Skin of body (tissue), 3 donors: ENCODE measurements at places on chromosomes 5 and 9. TPM values are rescaled to one million over a fixed set of nuclear protein-coding genes. Genes with fewer than 3 reads are reported as not detected.
A peak's percentile ranks its signal among the peaks of the same experiment; 100 is the strongest.

GRCh38 chr9:127166651-127167524 lies 44.5 kb upstream of the ANGPTL2 start:
- no peak for DNase-seq

DNA sequence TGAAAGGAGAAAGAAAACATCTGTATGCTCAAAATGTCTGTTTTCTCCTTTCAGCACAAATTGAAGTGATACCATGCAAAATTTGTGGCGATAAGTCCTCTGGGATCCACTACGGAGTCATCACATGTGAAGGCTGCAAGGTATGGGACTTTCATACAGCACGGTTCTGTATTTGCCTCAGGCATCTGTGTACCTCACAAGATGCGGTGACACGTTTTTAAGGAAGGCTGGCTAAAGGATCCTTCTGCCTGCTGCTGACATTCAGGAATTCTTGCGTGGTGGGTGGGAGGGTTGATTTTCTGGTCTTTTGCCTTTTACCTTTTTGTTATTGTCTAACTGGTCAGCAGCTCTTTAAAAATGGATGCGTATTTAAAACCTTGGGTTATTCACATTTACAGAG lies 133.1 kb downstream of the RORB start:
- DNase-seq = no peak

GRCh38 chr9:127832248-127832647 lies 22.2 kb downstream of the ENG start:
- no peak for DNase-seq

- DNase-seq = no peak
Observed at GRCh38 chr5:76500633-76501393, 97.7 kb downstream of the IQGAP2 start.

- DNase-seq = peak; percentile 23
Observed at GRCh38 chr9:128191406-128192046, at the start of gene CIZ1. CIZ1 (minus strand) TSS chr9:128191572; CDS start chr9:128190857, 715 bp downstream.

DNA sequence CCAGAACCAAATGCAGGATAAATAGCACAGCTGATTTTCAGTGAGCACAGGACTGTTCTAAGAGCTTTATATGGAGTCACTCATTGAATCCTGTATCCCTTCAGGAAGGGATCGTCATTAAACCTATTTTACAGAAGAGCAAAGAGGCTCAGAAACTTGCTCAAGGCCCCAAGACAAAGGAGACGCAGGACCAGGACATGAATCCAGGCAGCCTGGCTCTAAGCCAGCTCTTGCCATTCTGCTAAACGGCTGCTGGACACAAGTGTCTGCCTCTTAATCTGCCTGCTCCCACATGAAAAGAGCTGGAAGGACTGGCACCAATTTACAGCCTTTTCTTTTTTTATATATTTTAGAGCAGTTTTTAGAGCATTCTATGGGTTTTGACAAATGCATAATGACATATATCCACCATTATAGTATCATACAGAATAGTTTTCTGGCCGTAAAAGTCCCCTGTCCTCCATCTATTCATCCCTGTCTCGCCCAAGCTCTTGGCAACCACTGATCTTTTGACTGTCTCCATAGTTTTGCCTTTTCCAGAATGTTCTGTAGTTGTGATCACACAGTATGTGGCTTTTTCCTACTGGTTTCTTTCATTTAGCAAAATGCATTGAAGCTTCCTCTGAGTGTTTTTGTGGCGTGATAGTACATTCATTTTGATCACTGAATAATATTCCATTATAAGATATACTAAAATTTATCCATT lies 37.5 kb downstream of the RETREG1 start:
- DNase-seq = no peak

DNA sequence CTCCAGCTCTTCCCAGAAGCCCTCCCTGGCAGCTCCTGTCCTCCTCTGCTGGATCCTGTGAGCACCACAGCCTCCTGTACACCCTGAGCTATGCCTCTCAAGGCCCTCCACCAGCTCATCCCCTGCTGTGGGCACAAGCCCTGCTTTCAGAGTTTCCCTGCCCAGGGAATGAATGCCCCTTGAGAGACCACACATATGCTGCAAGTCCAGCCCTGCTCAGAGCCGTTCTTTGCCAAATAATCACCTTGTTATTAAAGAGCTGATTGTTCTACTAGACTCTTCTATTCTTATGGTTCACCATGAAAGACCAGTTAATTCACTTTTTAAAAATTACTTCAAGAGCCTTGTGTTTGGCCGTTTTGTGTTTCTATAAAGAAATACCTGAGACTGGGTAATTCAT lies 121.5 kb downstream of the MVB12B start:
- DNase-seq = no peak

DNA sequence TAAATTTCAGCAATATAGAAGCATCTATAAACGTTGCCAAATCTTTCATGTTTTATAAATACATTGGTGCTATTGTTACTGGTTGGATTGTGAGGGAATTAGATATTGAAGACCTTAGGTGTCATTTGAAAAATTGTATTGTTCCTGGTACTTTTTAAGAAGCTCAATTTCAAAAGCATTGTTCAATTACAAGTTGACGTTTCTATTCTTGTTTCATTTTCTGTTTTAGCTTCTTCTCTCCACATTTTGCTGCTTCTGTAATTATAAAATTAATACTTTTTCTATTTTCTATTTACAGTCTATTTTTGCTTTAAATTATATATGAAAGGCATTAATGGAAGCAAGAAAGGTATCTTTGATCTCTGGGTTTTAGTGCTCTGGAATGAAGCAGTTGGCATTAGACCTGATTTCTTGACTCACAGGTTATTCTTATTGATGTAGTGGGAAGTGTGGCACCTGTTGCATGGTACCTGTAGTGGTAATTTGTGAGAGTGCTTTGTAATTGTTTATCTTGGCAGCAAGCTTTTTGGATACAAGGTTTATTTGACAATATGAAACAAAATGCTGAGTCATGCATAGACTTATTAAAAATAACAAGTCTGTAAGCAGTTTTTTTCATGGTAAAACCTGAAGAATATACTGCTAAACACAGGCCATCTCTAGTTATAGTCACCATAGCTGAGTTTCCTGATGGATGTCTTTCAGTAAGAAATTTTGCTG lies 13.2 kb downstream of the MACIR start:
- DNase-seq = no peak

Gene AQP7
- 37.0 TPM for total RNA-seq

Gene CDKN2A
- total RNA-seq = 0.30 TPM

Gene SSNA1
- total RNA-seq = 24.1 TPM

Gene ELOVL7
- total RNA-seq = 12.9 TPM

Gene PCDHB10
- total RNA-seq = 1.8 TPM
